ENCODE measurements at places on chromosomes 13 and 19. TPM values are rescaled to one million over a fixed set of nuclear protein-coding genes. Genes with fewer than 3 reads are reported as not detected.

- DNase-seq, result no peak
Measured at GRCh38 chr19:42554046-42554575, 25.8 kb upstream of the CEACAM1 start.

KCNRG gene
- polyA plus RNA-seq, result 1.5 TPM

DNA sequence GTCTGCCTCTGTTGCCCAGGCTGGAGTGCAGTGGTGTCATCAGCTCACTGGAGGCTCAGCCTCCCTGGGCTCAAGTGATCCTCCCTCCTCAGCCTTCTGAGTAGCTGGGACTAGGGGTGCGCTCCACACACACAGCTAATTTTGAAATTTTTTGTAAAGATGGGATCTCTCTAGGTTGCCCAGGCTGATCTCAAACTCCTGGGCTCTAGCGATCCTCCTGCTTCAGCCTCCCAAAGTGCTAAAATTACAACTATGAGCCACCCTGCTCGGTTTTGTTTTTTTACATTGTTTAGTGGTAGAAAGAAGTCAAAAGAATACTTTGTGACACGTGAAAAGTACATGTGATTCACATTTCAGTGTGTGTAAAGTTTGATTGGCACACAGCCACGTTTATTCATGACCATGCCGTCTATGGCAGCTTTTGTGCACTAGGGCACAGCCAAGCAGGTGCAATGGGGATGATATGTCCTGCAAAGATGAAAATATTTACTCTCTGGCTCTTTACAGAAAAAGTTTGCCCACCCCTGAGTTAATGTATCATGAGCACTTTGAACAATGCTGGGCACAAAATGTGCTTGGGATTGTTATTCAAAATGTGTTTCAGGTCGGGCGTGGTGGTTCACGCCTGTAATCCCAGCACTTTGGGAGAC is 16.2 kb upstream of the NFIC start:
- no peak for DNase-seq

DNA sequence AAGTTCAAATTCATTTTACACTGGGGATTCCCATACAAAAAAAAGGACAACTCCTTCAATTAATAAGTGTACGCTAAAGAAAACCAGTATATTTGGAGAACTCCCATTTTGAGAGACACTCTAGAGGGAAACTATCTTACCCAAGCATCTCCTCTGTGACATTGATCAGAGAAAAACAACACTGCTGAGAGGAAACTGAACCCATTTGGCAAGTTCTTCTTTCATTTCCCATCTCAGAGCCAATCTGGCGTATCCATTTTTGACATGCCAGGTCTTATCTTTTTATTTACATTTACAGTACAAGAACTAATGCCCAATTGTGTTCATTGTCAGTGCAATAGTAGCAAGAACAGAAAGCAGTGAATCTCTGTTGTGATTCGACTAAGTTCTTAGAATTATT is 30.1 kb downstream of the LIG4 start:
- DNase-seq, result no peak

- DNase-seq, result no peak
Measured at GRCh38 chr19:41424335-41425173, 2.6 kb downstream of the B3GNT8 start.

GRCh38 chr19:6213696-6214641 is 65.8 kb downstream of the MLLT1 start:
- no peak for DNase-seq

DNA sequence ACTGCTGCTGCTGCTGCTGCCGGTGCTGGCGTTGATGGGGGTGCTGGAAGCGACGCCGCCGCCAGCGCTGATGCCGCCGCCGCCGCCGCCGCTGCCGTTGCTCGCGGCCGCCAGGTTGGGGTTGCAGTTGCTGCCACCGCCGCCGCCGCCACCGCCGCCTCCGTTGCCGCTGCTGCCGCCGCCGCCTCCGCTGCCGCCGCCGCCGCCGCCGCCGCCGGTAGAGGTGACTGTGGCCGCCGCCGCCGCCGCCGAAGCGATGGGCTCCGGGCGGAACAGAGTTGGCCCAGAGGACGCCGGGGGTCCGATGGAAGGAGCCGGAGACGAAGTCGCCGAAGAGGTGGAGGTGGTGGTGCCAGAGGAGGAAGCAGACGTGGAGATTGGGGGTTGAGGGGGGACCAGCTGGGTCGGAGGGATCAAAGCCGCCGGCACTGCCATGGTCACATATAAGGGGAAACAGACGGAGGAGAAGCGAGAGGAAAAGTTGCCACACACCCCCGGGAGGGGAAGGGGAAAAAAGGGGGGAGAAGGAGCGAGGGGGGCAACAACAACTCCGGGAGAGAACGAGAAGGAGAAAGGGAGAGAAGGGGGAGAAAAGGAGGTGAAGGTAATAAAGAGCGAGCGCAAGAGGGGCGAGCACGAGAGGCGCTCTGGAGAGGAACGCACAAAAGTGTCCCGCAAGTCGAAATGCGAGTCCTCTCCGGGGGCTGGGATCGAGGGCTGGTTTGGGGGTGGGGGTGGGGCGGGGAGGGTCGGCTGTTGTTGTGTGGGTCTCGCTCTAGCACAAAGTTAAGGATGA is 471 bp downstream of the DACH1 start:
- DNase-seq, result no peak

DNA sequence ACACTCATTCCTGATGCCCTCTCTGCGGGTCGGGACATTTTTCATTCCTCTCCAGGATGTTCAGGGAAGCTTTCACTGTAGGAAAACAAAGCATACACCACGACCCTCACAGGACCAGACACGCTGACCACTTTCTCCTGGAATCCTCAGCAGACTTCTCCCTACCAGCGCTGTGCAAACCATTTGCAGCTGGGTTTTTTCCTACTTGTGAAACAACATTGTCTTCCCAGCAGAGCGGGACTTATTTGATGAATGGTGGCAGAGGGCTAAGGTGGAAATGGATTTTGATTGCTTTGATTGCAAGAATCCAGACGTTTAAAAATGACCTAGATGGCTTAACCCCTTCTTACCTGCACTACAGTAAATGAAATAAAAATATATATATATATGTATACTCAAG is 265.9 kb downstream of the TBC1D4 start:
- no peak for DNase-seq

DNA sequence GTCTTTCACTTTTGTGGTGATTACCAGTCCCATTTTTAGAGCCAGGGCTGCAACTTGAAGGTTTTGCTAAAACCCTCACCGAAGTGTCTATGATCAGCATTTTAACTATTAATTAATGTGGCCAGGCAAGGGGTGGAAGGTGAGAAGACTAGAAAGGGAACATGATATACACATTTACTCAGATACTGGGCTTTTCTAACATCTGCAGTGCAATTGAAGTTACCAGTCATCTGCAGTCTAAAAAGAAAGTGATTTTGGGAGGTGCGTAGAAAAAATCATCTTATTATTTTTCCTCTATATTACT is 481 bp downstream of the ALOX5AP start:
- DNase-seq, result no peak

- DNase-seq, result no peak
Measured at GRCh38 chr19:54485851-54486250, 12.8 kb upstream of the CDC42EP5 start.

DNA sequence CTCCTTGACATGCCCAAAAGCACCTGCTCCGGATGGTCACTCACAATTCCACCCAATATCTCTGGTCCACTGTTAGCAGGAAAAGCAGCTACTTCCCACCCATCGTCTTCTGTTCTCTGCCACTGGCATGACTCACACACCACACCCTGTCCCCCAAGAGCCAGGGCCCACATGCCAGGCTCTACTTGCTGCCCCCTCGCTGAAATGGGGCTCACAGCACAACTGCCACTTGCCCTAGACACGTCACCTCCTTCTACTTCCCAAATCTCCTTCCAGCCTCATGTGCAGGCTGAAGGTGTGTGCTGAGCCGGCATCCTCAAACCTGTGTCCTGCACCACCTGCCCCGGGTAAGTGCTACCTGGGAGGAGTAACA is 65.0 kb downstream of the TBC1D4 start:
- DNase-seq, result no peak

IGFL1 gene
- not detected for polyA plus RNA-seq

DCT gene
- polyA plus RNA-seq, result not detected

LMTK3 gene
- polyA plus RNA-seq, result 0.25 TPM

NTF4 gene
- 0.09 TPM for polyA plus RNA-seq

- no peak for DNase-seq
Measured at GRCh38 chr19:16094360-16095070, 17.2 kb upstream of the RAB8A start.

FUT2 gene
- not detected for polyA plus RNA-seq

DNA sequence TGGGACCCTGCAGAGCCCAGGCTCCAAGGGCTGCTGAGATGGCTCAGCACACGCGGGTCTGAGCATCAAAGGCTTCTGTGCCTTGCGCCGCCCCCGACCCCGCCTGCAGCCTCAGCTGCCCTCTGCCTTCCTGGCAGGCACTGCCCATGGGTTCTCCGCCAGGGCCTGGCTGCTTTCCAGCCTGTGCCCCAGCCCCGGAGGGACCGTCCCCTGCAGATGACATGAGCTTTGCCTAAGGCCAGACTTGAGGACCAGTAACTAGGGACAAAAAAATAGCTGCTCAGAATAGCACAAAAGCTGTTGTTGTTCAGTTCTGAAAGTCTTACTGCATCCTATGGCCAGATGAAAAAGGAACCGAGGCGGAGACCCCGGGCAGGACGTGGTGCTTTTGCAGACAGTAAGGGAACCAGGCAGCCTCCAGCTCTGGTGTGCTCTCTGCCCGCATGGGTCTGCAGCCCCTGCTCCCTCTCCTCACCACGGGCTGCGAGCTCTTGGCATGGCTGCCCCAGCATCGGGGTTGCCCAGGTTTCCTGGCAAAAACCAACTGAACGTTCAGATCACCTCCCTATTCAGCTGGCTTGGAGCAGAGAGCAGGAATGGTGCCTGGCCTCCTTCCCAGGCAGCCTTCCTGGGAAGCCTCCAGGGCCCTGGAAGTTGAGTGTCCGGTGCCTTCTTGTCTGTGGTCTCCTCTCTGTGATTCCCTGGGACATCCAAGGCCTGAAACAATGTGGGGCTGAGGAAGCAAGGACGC is 12.5 kb upstream of the CFAP97D2 start:
- DNase-seq, result no peak

DNA sequence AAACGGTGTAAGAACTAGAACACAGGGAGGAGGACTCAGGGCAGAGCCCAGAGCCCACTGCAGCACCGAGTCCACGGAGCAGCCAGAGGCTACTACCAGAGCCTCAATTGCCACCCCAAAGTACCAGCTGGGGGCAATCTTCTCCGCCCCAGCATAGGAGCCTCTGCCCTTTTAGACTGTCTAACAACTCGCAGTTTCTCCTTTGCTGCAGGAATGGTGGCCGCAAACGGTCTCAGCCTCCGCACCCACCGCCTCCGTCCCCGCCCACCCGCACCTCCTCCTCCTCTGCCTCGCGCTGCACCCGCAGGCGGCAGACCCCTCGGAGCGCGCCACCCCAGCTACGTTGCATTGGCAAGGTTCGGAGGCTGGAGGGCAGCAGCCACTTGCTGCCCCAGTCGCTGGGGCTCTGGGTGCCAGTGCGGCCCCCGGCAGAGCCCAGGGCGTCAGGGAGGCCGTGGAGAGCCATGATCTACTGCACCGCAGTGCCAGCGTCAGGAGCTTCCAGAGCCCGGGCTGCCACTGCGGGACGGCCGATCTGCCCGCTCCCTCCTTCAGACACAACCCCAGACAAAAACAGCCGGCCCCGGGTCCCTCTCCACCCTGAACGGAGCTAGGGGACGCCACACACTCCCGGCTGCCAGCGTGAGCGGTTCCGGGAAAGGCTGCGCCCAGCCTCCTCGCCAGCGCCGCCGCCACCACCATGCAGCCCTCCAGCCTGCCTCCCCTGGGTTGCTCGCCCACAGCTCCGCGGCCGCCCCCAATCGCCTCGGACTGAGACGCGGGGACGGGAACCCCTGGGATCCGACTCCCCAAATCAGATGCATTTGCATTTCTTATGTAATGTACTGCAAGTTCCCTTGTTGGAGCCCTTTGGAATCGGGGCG is 1.8 kb downstream of the FGF14 start:
- DNase-seq, result no peak

CCDC169 gene
- 1.3 TPM for polyA plus RNA-seq

ZNF585A gene
- polyA plus RNA-seq, result 16.2 TPM

GRCh38 chr13:85282876-85283275 is 516.3 kb downstream of the SLITRK6 start:
- no peak for DNase-seq

GRCh38 chr19:17496337-17496997 is 15.0 kb upstream of the PGLS start:
- DNase-seq, result no peak

DNA sequence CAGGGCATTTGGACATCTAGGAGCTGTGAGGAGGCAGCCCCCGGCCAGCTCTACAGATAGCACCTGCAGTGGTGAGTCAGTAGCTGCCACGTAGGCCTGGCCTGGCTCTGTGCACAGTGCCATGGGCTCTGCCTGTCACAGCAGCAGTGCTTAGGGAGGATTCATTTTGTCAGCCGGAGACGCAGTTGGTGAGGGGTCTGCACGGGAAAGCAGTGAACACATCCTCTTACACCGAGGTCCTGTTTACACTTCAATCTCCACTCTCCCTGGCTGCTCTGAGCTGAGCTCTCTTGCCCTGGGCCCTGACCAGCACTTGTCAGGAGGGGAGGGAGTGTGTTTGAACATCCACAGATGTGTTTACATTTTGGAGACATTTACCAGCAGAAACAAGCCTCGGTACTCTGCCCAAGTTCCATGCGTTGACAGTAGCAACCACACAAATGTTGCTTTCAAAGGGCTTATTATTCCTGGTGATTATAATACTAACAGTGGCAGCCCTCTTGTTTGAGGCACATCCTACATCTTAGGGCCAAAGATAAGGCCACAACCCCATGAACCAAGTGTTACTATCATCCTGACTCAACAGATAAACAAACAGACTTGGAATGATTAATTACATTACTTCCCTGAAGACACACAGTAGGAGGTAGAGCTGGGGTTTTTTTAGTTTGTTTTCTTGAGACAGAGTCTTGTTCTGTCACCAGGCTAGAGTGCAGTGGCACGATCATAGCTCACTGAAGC is 148.9 kb downstream of the USP12 start:
- DNase-seq, result peak; percentile 67

- no peak for DNase-seq
Measured at GRCh38 chr19:45826934-45827333, 11.8 kb upstream of the RSPH6A start.

- no peak for DNase-seq
Measured at GRCh38 chr13:96646515-96647211, 347.6 kb downstream of the OXGR1 start.

DNA sequence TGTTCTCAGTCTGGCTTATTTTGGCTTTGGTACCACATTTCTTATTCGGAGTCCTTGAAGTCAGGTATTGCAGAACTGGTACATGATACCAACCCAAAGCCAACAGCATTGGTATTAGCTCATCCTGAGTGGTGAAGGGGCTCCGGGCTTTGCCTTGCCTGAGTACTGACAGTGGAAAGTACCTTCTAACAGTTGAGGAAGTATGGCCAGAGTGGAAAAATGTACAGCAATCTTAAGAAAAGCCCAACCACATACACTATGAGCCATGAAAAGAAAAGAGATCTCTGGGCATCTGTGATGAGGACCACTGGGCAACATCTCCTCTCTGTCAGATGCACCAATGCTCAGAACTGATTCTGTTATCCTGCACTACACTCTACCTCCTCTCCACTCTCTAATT is 8.3 kb downstream of the LCP1 start:
- DNase-seq, result no peak
